Ovary (tissue), 10 donors: ENCODE measurements at places on chromosomes 13 and 19. TPM values are rescaled to one million over a fixed set of nuclear protein-coding genes. Genes with fewer than 3 reads are reported as not detected.

DNA sequence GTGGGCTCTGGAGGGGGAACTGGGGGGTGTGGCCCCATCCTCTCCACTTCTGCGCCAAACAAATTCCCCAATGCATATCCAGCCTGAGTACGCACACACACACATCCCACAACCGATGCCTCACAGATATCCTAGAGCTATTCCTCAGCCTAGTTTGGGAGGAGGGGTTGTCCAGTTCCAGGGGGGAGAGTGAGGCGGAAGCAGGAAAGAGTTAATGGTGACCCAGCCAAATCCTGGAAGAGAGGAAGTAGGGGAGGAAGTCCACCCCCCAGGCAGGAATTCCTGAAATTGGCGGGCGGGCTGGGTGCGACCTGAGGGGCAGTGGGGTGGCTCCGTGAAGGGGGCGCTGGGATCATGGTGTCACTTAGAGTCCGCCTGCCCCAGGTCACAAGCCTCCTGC lies 897 bp downstream of the GPR4 start:
- DNase-seq: no peak

- DNase-seq: no peak
These were observed 382.0 kb downstream of the ZNF536 start for GRCh38 chr19:30754162-30754561.

The NFIX gene
- 256 TPM for total RNA-seq

The KLF16 gene
- 14.4 TPM for total RNA-seq

GRCh38 chr13:112799394-112799793 lies 109.6 kb downstream of the ATP11A start:
- DNase-seq: no peak

The XRCC1 gene
- total RNA-seq: 32.4 TPM

- DNase-seq: peak; percentile 98
These were observed at the start of the genes BCL2L12 and IRF3 for GRCh38 chr19:49665351-49666119. Gene BCL2L12 (plus strand): TSS chr19:49665933. CDS start chr19:49666693, 760 bp downstream. Gene IRF3 (minus strand): TSS chr19:49665857. CDS start chr19:49664838, 1,019 bp downstream.

GRCh38 chr13:42214446-42214845 lies 57.5 kb upstream of the AKAP11 start:
- no peak for DNase-seq

- DNase-seq: no peak
These were observed 9.6 kb downstream of the PLPPR3 start for GRCh38 chr19:812049-812746.
